ENCODE measurements at places on chromosomes 12 and 14.
A peak's percentile ranks its signal among the peaks of the same experiment; 100 is the strongest.

GRCh38 chr14:67031920-67032774, 157.1 kb upstream of the GARIN2 start:
- no peak for DNase-seq

DNA sequence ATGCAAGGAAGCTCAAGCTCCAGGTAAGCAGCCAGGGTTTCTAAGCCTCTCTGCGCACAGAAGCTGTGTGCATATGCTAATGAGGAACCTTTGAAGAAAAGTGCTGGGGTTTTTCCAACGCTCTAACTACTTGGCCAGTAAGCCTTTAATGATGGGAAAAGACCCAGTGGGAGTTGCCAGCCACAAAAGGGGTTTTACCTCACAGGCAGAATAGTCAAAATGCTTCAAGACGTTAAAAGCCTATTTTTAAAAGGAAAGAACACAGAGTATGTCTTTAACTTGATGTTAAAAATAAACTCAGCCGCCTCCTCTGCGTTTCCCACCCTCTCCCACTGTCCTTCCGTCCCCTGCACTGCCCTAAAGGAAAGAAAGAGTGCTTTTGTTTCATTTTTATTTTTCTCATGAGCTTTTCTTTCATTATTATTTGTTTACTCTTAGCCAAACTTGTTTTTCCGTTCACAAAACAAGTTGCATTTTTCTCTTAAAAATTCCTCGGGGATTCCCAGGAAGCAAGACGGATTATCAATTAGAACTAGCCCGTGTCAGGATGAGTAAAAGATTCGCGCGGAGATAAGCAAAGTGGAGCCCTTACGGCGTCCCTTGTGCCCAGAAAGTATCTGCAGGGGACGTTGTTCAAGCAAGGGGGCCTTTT, 209.8 kb upstream of the NUDT4 start:
- no peak for DNase-seq

- DNase-seq, result no peak
Observed at GRCh38 chr14:93007225-93007997, 84.5 kb downstream of the CHGA start.

GRCh38 chr14:53767566-53767965, 189.1 kb downstream of the BMP4 start:
- DNase-seq, result no peak

DNA sequence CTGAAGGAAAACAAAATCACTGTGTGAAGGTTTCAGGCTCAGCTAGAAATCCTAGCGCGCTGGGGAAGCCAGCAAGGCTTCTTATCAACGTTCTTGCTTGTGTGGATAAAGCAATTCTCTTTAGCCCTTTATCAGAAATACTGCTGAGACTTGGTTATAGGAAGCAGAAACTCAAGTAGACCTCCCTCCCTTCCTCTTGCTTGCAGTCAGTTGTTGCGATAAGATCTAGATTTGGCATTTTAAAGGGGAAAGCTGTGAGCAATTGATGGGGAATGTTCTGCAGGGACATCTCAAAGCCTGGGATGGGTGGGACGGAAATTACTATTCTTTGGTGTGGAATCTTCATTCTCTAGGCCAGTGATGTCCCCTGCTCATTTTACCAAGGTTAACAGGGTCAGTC, 76.4 kb upstream of the ANO4 start:
- DNase-seq, result no peak

- no peak for DNase-seq
Observed at GRCh38 chr12:91883811-91884210, 261.8 kb downstream of the BTG1 start.

DNA sequence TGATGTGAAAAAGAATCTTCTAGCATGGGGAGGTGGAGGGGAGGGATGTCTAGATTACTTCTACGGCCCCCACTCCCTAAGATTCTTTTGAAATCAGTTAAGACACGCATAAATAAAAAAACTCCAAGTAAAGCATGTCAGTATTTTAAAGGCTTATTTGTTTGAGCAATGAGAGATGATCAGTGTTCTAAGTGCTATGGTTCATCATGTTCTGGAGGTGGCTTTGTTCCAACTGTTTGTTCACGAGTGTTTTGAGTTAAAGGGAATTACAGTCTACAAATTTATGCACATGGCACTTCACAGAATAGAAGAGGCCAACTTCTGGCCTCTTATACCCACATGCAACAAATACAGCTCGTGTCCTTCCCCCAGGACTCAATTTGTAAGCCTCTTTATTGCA, 394.9 kb downstream of the RAD51B start:
- DNase-seq, result no peak

DNA sequence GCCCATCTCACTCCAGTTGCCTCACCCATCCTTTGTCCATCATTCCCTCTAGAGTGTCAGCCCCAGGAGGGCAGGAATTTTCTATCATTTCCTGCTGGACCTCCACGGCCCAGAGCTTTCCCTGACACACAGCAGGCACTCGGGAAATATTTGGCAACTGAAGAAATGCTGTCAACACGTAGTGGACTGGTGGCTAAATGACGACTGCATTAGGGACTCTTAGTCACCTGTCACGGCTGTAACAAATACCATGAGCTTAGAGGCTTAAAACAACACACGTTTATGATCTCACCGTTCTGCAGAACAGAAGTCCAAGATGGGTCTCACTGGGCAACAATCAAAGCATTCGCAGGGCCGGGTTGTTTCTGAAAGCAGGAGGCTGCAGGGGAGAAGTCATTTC, 91.3 kb downstream of the PHETA1 start:
- no peak for DNase-seq

- no peak for DNase-seq
Observed at GRCh38 chr12:117521867-117522266, 160.4 kb upstream of the NOS1 start.

- DNase-seq, result no peak
Observed at GRCh38 chr12:5910790-5911548, 34.1 kb downstream of the ANO2 start.

GRCh38 chr14:101196795-101197590, 293.5 kb upstream of the RTL1 start:
- no peak for DNase-seq

- no peak for DNase-seq
Observed at GRCh38 chr14:105894125-105894977, 368.0 kb downstream of the TMEM121 start.

DNA sequence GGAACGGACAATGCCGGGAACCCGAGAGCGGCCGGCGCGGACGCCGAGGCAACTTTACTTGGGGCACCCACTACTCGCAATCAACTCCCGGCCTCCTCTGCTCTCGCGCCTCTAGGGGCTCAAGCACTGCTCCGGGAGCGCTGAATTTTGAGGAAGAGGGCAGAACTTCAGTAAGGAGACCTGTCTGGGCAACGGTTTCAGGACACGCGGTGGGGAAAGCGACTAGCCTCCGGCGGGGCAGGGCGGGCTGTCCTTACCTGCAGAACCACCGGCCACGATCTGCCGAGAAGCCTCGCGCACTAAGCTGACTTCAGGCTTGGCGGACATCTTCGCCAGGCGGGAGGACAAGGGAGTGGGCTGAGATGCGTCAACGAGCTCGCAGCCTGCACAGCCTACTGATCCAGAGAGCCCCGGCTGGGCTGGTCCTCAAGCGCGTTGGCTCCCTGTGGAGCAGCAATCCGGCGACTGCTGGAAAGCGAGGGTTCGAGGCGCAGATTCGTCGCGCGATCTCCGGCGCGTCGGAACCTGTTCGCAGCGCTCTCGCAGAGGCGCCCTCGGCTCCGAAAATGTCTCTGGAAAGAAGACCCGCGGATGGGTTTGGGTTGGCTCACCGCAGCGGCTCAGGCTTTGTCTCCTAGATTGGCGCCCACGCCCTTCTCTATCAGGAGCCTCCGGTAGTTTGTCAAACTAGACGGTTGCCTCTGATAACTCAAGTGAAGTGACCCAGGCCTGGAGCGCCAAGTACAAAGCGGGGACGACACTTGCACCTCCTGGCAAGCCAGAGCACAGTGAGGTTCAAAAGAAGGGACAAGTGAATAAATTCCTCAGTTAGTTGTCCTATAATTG, at the start of gene SLC25A21:
SLC25A21 (minus strand) TSS at position 583 of the 846 bp plus-strand sequence.
- peak; percentile 39 for DNase-seq

DNA sequence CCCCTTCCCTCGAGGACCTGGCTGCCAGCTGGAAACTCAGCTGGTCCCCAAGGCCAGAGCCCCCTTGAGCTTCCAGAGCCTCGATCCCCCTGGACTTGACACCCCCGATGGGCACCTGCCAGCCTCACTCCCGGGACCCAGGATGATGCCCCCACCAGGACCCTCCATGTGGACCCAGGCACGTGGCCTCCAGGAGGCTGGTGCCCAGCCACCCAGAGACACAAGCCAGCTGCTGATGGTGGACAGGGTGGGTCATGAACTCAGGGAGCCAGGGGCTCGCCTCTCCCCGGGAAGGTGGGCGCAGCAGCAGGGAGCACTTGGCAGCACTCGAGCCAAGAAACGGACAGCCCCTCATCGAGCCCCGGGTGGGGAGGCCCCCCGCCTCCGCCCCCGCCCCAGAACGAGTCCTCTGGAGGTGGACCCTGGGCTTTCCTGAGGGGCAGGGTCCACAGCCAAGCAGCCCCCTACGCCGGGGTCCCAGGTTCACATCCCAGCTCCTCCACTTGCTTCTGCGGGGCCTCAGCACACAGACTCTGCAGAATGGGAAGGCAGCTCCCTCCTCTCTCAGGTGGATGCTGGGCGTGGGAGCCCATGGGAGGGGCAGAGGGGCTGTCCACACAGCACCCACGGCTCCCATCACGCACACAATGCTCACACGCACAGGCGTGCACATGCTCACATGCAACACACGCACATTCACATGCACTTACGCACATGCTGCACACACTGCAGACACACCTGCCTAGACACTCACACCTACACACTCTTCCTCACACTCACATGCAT, 12.1 kb downstream of the C14orf180 start:
- no peak for DNase-seq

GRCh38 chr12:30100741-30101140, 317.0 kb upstream of the TMTC1 start:
- no peak for DNase-seq

GRCh38 chr14:85235868-85236267, 294.1 kb upstream of the FLRT2 start:
- no peak for DNase-seq

DNA sequence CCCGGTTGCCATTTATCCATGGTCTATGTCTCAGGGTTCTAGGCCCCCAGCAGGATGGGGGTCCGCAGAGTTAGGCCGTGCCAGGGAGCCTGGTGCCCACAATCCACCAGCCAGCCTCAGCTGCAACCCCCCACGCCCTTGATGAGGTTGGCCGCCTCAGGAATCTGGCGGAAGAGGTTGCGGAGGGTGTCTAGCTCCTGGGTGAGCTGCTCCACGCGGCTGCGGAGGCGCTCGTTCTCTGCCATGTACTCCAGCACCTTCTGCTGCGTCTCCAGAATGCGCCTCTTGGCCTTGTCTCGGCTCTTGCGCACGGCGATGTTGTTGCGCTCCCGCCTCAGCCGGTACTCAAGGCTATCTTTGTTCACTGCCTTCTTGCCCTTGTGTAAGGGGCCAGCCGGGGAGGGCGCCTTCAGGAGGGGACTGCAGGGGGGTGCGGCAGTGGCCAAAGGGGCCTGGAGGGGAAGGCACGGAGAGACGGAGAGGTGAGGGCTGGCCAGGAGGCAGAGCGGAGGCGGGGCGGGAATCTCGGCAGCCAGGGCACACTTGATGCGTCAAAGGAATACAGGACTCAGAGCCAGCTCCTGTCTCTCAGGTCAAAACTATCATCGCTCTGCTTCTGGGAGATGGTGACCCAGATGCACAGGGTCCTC, 1.6 kb downstream of the CEBPE start:
- no peak for DNase-seq

GRCh38 chr12:77102691-77103090, 37.3 kb upstream of the E2F7 start:
- DNase-seq, result no peak

DNA sequence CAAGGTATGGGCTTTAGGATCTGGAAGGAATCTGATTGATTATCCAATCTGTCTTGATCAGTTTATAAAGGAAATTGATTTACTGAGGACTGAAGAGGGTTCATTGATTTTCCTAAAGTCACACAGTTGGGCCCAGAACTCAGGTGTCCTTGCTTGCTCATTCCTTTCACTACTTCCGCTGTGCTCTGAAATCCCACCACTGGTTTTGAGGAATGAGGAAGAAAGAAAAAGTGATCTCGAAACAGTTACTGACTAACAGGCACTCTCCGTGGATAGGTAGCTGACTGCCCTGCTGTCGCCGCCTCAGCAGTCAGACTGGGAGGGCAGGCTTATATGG, at the start of gene FITM1:
FITM1 (plus strand) TSS at position 280 of the 337 bp plus-strand sequence. CDS start 905 bp downstream, outside the sequence.
- DNase-seq, result no peak

- DNase-seq, result no peak
Observed at GRCh38 chr14:97056086-97056485, 258.9 kb downstream of the VRK1 start.

DNA sequence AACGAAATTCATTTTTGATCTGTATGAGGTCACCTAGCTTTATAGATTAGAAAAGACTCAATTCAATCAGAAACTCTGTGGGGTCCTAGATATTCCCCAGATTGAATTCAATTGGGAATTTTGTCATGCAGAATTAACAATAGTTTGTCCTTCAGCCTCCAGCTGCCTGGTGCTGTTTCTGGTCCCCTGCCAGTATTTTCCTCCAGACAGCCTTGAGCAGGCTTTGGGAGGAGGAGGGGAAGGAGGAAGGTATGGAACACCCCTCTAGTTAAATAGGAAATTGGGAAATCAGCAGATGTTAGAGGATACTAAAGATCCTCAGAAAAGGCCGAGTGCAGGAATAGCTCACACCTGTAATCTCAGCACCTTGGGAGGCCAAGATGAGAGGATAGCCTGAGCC, 10.6 kb downstream of the GRIP1 start:
- DNase-seq, result no peak

- no peak for DNase-seq
Observed at GRCh38 chr12:45219621-45220020, 3.7 kb downstream of the ANO6 start.

- peak; percentile 88 for DNase-seq
Observed at GRCh38 chr12:27573972-27574371, 50.0 kb downstream of the PPFIBP1 start.

GRCh38 chr14:84592770-84593169, 937.2 kb upstream of the FLRT2 start:
- DNase-seq, result no peak

- DNase-seq, result no peak
Observed at GRCh38 chr14:99503848-99504453, 22.7 kb downstream of the CCNK start.

DNA sequence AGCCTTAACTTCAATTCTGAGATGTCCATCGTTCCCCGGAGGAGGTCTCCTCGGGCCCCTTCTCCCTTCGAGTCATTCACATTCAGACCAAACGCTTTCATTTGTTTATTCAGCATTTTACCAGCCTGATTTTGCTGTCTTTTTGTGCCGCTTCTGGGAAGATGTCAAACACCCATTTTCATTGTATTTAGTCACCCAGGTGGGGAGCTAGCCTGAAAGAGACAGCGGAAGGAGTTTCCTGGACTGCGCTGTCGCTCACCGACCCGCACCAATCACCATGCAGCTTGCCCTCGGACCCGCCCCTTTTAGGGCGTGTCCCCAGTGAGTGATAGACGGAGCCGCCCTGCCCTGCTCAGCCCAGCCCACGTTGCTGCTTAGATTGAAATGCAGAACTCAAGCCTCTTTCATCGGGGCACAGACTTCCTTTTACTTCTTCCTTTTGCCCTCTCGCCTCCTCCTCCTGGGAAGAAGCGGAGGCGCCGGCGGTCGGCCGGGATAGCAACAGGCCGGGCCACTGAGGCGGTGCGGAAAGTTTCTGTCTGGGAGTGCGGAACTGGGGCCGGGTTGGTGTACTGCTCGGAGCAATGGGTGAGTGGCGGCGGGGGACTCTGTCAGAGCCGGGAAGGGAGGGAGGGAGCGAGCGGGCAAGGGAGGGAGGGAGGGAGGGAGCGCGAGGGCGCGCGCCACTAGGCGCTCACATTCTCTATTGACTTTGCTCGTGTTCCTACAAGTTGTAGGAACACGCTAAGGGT, at the start of gene PAX9:
PAX9 (plus strand) TSS at position 355 of the 752 bp plus-strand sequence; CDS start at position 585, 230 bp downstream.
- DNase-seq, result no peak

GRCh38 chr12:80692114-80692513, 15.3 kb upstream of the MYF6 start:
- no peak for DNase-seq

GRCh38 chr14:55546212-55546874, 33.7 kb upstream of the KTN1 start:
- no peak for DNase-seq

Measured in smooth muscle cell of the brain vasculature (primary cell).